ENCODE measurements at places on chromosomes 5 and 9.

- no peak for DNase-seq
Observed at GRCh38 chr5:5288201-5288600, 134.3 kb upstream of the ICE1 start.

- no peak for DNase-seq
Observed at GRCh38 chr5:110751902-110752762, 13.3 kb downstream of the SLC25A46 start.

DNA sequence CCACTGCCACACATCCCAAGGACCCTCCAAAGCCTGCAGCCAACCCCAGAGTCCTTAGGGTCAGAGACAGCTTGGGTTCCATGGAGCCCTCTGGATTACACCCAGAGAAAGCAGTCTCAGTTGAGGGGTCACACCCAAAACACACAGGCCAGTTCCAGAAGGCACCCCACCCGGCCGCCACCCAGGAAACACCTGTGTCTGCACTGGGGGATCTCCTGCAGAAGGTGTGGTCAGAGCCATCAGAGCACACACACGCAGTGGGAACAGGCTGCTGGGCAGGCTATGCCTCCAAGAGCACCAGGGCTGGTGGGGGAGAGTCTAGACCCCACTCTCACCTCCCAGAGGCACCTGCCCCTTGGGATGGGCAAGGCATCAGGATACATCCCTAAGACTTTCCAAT is 27.3 kb downstream of the NIPAL4 start:
- no peak for DNase-seq

DNA sequence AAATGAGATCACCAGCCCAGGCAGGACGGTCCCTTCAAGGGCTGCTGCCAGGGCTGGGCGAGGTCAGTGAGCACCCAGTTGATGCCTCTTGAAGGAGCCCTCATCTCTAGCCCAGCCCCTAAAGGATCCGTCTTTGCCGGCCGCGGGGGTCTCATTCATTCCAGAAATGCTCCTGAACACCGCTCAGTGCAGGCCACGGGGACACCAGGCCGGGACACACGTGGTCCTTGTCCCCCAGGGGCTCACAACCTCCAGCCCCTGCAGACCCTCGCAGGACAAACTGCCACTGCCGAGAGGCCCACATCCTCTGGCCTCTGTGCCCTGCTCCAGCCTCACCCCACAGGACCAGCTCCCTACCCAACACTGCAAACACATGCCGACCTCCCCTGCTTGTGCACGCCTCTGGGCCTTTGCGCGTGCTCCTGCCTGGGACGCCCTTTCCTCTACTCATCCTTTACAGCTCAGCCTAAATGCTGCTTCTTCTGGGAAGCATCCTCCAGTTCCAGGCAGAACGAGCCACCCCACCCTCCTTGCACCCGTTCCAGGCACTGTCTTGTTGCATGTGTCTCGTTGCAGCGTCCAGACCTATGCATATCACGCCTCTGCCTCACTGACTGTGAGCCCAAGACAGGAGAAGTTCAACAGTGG is 10.3 kb upstream of the LAMC3 start:
- DNase-seq = no peak

GRCh38 chr9:91835632-91836031 is 114.4 kb downstream of the ROR2 start:
- DNase-seq = no peak

Measured in stimulated activated CD4-positive, alpha-beta T cell treated with anti-CD3 and anti-CD28 coated beads, Interleukin-15, amount 100 ng/mL, for 1 hour (primary cell).